ENCODE measurements at places on chromosomes 13 and 19.

GRCh38 chr19:17441241-17442021 lies 7.0 kb downstream of the TMEM221 start:
- DNase-seq = no peak

DNA sequence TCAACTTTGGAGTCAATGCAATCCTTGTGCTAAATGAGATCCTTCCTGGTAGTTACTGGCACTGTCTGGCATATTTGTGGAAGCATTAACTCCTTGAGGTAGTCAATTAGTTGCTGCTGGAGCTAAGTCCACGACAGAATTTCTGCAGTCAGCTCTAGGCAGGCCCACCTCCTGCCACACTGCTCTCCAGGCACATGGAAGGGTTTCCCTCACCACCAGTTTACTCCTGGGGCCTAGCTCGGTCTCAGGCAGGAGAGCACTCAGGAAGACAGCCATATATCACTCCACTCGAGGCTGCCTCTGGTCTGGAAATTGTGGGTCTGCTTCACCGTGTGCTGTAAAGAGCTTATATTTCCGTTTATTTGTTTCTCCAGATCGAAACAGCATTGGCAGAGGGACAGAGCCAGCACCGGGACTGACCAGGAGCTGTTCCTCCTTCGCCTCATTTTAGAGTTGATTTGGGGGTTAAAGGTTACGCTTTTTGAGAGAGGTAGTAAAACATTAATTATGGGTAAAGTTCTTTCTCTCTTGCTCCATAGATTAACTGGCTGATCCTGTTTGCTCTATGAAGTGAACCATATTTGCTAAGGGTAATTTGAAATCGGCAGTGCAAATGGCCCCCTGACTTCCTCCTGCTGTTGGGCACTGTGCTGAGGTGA lies 20.6 kb upstream of the GTF3A start:
- DNase-seq = no peak

GRCh38 chr19:12649941-12650340 lies 16.6 kb downstream of the MAN2B1 start:
- DNase-seq = no peak

DNA sequence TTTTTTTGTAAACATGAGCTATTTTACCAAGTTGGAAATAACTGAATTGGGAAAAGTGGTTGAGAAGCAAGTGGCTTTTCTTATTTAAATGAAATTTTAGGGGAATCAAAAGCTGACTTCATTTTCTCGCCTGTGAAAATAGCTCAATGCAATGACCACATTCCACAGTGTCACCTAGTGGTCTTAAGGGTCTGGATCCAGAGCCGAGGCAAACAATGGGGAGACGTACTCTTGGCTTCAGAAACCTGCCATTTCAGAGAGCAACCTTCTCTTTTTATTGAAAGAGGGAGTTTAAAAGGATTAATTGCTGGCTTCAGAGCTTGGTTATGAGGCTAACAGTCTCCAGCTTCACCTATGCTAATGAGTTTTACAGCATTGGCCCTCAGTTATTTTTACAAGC lies 39.7 kb upstream of the RXFP2 start:
- no peak for DNase-seq

- DNase-seq = no peak
Observed at GRCh38 chr19:313169-313987, 22.2 kb upstream of the PLPP2 start.

DNA sequence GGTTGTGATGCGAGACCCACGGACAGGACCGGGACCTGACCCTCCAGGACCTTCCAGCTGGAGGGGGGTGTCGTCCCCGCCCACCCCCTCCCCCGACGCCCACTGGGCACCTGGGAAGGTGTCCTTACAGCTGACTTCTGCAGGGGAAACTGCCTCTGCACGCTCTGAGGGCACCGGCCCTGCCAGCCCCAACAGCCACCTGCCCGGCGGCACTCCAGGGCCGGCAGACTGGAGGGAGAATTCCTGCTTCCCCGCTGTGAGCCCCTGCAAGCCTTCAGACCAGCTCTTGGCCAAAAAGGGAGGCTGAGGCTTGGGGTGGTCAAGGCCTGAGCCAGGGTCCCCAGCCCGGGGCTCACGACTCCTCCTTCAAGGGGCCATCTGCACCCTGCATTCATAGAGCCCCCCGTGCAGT lies 1.2 kb downstream of the CNN2 start:
- DNase-seq = no peak

DNA sequence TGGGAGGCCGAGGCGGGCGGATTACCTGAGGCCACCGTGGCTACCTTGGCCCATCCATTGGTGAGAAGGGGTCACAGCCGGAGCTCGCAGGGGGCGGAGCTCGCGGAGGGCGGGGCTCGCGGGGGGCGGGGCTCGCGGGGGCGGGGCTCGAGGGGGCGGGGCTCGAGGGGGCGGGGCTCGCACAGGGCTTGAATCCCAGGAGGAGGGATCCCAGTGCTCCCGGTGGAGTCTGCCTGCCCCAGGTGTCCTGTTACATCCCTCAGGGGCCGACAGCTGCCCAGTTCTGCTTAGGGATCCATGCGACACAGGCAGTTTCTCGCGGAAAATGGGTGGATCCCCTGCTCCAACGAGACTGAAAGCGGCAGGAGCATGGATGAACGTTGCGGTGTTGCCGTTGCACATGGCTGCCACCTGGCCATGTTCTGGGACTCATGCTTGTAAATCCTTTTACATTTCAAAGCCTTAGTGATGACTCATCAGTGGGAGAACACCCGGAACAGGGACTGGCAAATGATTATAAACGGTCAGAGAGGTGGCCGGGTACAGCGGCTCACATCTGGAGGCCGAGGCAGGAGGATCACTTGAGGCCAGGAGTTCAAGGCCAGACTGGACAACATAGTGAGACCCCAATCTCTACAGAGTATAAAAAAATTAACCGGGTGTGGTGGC lies 25.1 kb downstream of the TMPRSS9 start:
- DNase-seq = peak; percentile 31

- DNase-seq = no peak
Observed at GRCh38 chr19:21314676-21315075, 14.5 kb downstream of the ZNF708 start.

DNA sequence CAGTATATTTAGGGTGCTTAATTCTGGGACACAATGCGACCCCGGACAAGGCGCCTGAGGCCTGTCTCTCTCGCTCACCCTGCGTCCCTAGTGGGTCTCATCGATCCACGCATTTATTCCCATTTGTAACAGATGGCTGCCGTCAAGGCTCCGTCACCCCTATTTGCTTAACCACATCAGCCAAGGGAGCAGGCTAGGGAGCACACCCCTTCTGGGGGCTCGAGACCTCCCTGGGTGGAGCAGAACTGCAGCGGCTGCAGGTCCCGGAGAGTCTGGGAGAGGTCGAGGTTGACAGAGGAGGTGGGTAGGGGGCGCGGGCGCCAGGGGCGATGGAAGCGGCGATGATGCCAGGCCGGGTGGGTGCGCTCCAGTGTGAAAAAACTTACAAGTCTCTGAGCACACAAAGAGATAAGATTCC lies 507 bp downstream of the ALG5 start:
- DNase-seq = no peak

DNA sequence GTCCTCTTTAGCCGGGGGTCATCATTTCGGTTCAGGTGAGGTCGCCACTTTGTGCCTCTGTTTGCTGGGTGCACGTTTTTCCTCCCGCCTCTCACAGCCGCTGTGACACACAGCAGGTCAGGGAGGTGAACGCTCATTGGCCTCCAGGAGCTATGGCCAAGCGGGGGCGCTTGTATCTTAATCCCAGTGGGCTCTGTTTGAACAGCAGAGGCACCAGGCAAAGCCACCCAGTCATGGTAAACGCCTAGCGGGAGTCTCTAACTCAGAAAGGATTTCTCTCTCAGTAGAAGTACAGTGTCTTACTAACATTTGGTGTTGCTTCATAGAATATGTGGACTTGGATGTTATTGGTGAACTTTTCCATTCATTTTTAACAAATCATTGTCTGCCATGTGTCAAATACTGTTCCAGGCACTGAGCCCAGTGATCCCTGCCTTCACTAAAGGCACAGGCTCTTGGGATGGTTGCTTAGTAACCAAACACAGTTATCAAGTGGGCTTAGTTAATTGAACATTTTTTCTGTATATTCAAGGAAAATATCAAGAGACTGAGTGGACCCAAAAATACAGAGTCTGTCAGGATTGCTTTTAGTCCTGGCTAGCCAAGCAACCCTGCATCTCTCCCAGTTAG lies 186.7 kb downstream of the STK24 start:
- DNase-seq = no peak

- DNase-seq = peak; percentile 4
Observed at GRCh38 chr13:99310382-99311031, 3.3 kb upstream of the GPR183 start.

DNA sequence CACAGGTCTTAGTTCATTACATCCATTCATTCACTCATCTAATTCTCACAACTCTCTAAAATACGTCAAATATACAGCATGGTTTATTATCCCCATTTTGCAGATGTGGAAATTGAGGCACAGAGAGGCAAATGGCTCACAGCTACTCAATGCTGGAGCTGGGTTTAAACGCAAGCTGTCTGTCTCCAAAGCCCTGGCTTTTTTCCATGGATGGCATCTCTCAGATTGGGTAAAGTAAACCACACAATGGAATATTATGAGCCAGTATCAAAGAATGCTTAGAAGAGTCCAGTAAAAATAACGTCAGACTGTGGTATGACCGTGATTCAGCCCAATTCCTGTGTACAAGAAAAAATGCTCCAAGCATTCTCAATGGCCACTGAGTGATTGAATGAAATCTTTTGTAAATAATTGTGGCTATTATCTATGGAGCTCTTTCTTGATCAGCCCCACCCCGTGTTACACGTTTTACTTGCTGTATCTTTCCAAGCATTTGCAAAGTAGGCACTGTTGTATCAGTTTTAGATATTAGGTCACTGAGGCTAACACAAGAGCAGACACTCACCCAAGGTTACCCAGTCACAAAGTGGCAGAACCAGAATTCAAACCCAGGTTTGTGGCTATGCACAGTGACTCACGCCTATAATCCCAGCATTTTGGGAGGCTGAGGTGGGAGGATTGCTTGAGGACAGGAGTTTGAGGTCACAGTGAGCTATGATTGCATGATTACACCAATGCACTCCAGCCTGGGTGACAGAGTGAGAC lies 5.5 kb upstream of the ACP7 start:
- no peak for DNase-seq

DNA sequence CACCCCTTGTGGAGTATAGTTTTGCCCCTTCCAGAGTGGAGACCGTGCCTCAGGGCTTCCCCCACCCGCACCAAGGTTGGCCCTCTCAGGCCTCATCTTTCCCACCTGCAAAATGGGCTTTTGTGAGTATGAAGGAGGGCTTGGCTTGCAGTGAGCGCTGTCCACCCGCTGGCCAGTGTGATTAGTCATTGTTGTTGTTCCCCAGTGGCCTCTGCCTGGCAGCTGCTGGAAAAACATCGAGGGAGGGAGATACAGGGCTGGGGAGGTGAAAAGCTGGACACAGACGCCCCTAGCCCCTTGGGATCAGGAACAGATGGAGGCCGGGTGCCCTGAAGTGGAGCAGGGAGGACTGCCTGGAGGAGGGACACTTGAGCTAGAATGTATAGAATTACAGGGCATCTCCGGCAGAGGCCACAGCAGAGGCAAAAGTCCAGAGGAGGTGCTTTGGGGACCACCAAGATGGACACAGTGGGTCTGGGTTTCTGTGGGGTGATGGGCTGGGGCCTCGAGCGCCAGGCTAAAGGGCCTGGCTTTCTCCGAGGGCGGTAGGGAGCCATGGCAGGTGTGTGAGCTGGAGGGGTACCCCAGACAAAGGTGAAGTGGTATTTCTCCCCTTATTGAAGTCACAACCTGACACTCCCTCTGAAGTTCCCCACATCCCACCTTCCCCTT lies 3.9 kb upstream of the IL12RB1 start:
- DNase-seq = no peak

GRCh38 chr13:114310956-114311355 lies 3.3 kb upstream of the CHAMP1 start:
- DNase-seq = no peak

DNA sequence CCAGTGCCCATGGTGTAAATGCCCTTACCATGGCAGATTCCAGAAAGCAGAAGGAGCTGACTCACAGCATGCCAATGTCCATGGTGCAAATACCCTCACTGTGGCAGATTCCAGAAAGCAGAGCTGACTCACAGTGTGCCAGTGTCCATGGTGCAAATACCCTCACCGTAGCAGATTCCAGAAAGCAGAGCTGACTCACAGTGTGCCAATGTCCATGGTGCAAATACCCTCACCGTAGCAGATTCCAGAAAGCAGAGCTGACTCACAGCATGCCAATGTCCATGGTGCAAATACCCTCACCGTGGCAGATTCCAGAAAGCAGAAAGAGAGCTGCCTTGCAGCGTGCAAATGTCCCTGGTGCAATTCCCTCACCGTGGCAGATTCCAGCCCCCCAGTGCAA lies 163.8 kb upstream of the SOX1 start:
- DNase-seq = no peak

DNA sequence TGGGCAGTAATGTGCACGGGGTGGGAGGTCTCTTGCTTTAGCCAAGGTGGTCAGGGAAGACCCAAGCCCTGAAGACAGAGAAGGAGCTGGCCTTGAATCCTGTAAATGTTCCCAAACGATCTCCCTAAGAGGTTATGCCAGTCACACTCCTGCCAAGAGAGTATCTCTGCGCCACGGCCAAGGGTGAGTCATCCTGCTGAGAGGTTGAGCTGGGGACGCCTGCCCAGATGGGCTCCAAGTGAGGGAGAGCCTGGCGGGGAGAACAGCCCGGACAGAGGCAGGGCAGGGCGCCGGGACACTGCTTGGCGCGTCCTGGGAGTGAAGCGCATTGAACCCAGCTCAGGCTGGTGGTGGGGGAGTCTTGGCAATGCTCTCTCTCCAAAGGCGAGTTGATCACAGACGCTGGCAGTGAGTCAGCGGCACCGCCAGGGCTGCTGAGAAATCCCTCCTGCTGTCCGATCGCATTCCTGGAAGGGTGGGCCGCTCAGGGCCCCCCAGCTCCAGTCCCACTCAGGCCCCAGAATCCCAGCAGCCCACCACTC lies 16.4 kb downstream of the SULT2B1 start:
- DNase-seq = no peak

GRCh38 chr19:44582581-44583265 lies 30.6 kb upstream of the IGSF23 start:
- no peak for DNase-seq

GRCh38 chr13:24207841-24208667 lies 47.5 kb downstream of the SPATA13 start:
- peak; percentile 18 for DNase-seq

- no peak for DNase-seq
Observed at GRCh38 chr13:103810026-103810425, 743.8 kb upstream of the SLC10A2 start.

DNA sequence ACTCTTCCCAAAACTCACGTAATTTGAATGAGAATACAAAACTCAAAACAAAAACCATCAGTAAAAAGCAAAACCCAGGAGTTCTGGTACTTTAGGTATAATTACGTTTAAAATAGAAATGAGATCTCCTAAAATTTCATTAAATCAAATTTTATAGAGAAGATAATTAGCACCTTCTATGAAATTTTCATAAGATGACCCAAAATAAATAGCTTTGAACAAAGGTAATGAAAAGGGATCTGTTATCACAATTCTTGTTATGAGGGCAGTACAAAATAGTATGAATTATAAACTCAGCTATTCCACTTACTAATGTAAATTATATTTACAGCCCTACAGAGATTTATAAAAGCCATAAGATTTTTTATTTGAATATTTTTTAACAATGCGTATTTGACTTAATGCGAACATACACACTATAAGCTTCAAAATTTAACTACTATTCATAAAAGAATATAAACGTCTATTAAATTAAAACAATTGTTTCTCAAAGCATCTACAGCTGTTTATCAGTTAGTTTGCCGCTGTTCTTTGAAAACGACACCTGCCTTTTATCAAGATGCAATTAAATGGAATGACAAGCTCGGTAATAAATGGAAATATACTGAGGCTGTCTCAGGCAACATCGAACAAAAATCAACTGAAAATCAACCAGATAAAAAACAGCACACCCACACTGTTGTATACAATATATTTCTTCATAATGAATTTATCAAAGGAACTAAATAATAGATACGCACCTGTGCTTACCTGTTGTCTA lies 63.8 kb downstream of the KCNRG start:
- no peak for DNase-seq

Data from COR-L47 (cell line).